Renal cortex interstitium (tissue), 15 donors: ENCODE measurements at places on chromosomes 7 and 10. TPM values are rescaled to one million over a fixed set of nuclear protein-coding genes. Genes with fewer than 3 reads are reported as not detected.

- DNase-seq: no peak
These were observed 126.5 kb downstream of the CUBN start for GRCh38 chr10:17003151-17003550.

- no peak for DNase-seq
These were observed 1.8 kb downstream of the CALU start for GRCh38 chr7:128740996-128741395.

DNA sequence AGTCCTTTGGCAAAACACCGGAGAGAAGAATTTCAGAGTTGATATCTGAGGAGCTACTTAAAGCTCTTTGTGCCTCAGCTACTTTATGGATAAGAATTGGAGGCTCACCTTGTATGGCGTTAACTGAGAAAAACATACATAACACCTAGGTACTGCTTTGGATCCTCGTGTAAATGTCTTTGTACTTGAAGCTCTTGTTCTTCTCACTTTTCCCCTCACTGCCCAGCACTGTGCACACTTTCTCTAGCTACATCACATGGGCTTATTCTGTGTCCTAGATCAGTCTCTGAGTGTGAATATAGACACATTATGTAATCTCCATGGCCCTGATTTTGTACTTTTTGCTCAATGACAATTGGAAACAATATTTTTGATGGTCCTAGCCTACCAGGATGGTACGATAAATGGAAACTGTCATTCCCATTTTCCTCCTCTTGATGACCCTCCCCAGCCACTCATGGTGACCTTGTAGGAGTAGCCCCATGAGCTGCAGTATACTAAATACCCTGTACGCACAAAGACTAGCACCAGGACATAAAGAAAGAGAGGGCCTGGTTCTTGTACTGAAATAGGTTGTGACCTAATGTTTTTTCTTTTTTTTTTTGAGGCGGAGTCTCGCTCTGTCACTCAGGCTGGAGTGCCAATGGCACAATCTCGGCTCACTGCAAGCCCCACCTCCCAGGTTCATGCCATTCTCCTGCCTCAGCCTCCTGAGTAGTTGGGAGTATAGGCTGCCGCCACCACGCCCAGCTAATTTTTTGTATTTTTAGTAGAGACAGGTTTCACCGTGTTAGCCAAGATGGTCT, 22.1 kb downstream of the STAMBPL1 start:
- DNase-seq: no peak

GRCh38 chr7:92478095-92478494, 349 bp upstream of the ERVW-1 start:
- no peak for DNase-seq

GRCh38 chr10:116138897-116139296, 134.1 kb downstream of the GFRA1 start:
- DNase-seq: no peak

GRCh38 chr10:122122493-122122892, 133.5 kb downstream of the TACC2 start:
- DNase-seq: no peak

GRCh38 chr10:60385399-60385738, 4.3 kb downstream of the ANK3 start:
- DNase-seq: no peak

GRCh38 chr7:109377076-109377884, 807.6 kb downstream of the DNAJB9 start:
- no peak for DNase-seq

- no peak for DNase-seq
These were observed 146.9 kb downstream of the PTPN20 start for GRCh38 chr10:47058032-47058702.

GRCh38 chr10:78046711-78047269, 13.1 kb downstream of the RPS24 start:
- no peak for DNase-seq

- no peak for DNase-seq
These were observed at the start of gene ASB13 for GRCh38 chr10:5666008-5666840. Gene ASB13 (minus strand): TSS chr10:5666595. CDS start chr10:5666551, 44 bp downstream.

DNA sequence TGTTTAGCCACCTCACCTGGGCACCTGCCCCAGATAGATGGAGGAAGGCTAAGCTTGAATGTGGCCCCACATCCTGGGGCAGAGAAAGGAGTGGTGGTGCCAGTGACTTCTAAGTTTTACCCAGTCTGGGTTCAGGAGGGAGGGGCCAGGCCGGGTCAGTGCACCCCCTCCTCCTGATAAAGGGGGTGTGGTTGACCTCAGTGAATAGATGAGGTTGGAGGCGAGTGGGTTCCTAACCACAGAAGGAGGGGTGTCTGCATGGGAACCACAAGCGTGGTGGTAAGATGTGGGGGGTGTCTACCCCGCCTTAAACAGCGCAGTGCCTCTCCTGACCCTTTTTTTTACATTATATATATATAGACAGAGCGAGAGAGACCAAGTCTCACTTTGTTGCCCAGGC, 105.3 kb upstream of the KCTD7 start:
- DNase-seq: no peak

DNA sequence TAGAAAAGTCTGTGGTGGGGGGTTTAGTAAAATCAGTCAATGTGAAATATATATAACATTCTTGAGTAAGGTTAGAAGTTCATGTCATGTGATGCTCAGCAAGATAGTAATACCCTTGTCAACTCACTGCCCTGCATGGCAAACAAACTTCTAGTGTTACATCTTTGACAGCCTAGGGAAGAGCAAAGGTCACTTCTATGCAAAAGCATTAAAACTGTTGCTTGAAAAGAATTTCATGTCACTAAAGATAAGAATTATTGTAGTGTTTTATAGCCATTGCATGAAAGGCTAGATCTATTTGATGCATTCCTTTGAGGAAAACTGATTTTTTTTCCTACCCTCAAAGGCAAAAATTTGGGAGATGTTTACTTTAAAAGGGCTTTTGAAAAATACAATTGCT, 176.0 kb downstream of the SKAP2 start:
- peak; percentile 24 for DNase-seq

DNA sequence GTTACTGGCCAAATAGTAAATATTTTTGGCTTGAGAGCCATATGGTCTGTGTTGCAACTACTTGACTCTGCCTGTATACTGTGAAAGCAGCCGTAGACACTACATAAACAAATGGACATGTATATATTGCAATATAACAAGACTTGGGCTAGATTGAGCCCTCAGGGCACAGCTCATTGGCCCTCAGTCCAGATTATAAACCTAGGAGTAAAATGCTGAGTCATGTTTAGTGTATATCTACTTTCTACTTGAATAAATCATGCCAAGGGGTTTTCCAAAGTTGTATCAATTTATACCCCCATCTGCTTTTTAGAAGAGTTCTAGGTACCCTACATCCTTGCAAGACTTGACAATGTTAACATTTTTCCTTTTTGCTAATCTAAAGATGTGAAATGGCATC, 27.4 kb upstream of the POU6F2 start:
- DNase-seq: no peak

DNA sequence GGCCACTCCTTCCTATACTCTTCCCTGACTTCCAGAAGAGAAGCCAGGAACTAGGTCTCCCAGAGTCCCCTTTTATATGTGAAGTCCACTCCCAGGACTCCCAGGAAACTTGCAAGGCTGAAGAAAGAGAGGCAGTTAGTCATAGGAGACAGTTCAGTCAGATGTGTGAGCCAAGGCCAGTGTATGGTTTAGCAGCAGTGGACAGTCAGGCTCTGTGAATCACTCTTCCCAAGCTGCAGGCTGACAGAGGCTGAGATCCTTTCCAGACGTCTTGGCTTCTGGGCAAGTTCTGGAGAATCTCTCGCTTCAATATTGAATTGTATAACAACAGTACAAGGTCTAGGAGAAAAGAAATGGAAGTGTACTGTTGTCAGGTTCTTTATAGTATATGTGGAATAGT, 26.9 kb downstream of the BLVRA start:
- no peak for DNase-seq

- DNase-seq: no peak
These were observed 179.1 kb upstream of the LRRTM3 start for GRCh38 chr10:66746711-66747110.

- no peak for DNase-seq
These were observed 131.0 kb upstream of the AOAH start for GRCh38 chr7:36855330-36855729.

GRCh38 chr7:39727231-39728012, 104.0 kb downstream of the RALA start:
- DNase-seq: no peak

GRCh38 chr10:1109795-1110673, 53.8 kb downstream of the WDR37 start:
- peak; percentile 45 for DNase-seq

POLR1F gene
- 23.9 TPM for polyA plus RNA-seq

CPN1 gene
- 3.2 TPM for polyA plus RNA-seq

AGR2 gene
- 66.8 TPM for polyA plus RNA-seq

RPEL1 gene
- polyA plus RNA-seq: 0.17 TPM

CYP2C9 gene
- polyA plus RNA-seq: 2.9 TPM

CYP2C19 gene
- polyA plus RNA-seq: not detected

LBX1 gene
- polyA plus RNA-seq: not detected

MTPN gene
- 147 TPM for polyA plus RNA-seq

WNT16 gene
- polyA plus RNA-seq: 0.06 TPM

FAM237B gene
- 0.48 TPM for polyA plus RNA-seq
